ENCODE measurements at places on chromosomes 6 and 20.

DNA sequence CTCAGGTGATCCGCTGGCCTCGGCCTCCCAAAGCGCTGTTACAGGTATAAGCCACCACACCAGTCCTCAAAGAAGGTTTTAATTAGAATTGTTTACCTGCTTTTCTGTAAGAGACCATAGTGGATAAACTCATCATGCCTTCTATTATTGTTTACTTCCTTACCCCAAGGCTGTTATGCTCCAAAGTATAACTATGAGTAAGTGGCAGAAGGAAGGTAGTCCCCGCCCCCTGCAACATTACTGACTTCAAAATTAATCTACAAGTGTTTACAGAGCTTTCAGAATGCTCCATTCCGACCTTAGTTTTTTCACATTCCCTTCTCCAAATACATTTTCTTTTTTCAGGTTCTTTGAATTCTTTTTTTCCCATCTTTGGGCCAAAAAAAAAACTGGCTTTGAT, 480.5 kb upstream of the NOX3 start:
- no peak for DNase-seq

DNA sequence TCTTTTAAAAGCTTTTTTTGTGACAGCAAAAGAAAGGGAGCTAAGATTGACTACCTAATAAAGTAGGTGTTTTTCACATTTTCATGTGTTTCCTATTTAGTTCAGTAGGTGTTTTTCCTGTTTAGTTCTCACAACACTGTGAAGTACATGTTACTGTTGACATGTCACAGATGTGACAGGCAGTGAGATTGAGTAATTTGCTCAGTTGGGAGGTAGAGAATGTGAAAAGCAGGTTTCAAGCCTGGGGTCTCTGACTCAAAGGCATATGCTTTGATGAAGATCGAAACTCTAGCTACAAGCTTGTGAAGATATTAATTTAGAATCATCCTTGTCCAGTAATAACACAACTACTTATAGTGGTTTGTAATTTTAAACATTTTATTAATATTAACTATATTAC, 43.1 kb downstream of the SLX4IP start:
- DNase-seq = no peak

GRCh38 chr6:163444077-163444476, 29.6 kb downstream of the QKI start:
- no peak for DNase-seq

DNA sequence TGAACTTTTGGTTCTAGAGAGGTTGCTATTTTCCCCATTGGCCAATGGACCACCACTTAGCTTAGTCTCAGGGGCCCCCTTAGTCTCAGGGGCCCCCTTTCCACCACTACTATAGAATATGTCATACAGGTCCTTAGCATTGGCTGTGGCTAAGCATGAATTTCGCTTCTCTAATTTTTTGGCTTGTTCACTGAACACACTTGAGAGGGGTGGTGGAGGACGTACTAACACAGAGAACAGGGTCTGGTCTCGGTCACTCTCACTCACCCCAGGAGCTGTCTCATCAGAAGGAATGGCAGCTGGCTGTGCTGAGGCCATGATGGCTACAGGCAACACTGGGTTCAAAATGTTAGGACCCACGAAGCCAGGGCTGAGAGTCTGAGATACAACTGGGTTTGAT, 30.3 kb downstream of the ZNF318 start:
- no peak for DNase-seq

DNA sequence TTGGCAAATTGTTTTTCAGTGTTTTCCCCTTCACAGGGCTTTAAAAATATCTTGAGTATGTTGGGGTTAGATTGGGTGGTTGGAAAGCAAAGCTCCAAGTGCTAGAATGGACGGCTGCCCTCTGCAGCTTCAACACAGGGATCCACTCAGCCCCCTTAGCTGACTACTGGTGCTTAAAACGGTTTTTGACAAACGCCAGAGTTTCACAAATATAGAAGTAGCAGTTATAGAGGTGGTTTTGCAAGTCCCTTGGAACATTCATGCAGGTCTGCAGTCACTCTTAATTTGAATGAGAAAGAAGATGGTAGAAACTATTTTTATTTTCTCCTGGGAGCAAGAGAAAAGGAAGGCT, 175.9 kb downstream of the ARID1B start:
- DNase-seq = no peak

DNA sequence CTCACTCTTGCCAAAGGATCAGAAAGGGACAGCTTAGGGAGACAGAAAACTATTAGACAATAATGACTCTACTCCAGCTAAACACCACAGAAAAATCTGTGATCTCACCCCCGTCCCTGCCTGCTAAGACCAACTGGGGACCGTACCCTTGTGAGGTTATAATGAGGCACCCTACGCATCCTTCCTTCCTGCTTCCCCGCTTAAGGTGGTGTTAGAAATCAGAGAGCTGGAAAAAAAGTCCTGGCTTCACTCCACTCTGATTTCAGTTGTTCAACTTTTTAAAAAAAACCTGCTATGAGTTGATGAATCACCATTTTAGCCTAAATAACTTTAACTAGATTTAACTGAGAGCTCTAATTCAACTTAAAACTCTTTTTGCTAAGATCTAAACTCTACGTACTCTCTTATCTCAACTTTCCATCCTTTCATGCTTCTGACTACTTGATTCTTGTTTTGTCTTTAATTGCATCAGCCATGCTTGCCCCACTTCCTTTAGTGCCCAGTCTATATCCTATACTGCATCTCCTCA, 35.8 kb upstream of the TMEM14A start:
- no peak for DNase-seq

DNA sequence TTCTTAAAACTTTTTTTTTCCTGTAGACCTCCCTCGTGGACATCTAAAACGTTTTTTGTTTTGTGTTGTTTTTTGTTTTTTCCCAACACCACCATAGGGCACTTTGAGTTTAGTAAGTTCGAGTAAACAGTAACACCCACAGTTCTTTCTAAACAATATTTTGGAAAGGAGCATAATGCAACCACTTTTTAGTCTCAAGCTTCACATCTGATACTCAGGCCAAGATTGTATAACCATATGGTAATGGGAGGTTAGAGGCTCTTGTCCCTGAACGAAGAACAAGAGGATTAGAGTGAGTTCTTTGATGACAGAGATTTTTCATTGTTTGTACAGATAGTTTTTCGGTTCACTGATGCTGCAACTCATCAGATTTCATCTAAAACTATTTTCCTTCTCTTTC, 144.6 kb downstream of the MTHFD1L start:
- no peak for DNase-seq

DNA sequence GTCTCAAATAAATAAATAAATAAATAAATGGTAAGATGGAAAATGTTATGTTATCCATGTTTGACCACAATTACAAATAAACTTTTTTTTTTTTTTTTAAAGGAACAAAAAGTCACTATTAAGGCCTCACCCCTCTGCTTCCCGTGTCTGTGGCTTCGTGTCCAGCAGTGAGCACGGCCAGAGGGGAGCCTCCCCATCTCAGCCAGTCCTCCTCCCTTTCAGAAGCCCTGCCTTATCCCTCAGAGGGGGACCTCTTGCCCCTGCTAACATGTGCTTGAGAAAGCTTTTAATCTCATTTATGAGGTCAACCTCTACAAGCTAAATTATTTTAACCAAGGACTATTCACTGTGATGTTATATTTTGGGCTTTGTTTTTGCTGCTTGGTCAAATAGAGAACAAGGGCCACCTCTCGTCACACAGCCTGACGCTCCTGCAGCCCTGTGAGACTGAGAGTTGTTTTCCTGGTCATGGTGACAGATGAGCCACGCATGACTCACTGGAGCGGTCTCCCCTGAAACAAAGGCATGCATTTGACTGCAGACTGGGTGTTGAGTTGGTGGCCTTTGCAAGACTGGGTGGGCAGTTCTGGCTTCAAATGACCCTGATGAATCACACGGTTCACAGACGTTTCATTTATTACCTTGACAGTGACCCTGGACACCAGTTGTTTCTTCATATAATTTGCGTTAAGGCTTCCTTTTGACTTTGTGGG, 131.8 kb downstream of the TIAM2 start:
- DNase-seq = no peak

GRCh38 chr20:44624743-44625271, 26.7 kb downstream of the ADA start:
- no peak for DNase-seq

GRCh38 chr6:100415768-100416167, 49.0 kb downstream of the SIM1 start:
- no peak for DNase-seq

Data from effector CD8-positive, alpha-beta T cell (primary cell).